Stimulated activated CD8-positive, alpha-beta memory T cell treated with anti-CD3 and anti-CD28 coated beads, Interleukin-2, amount 100 ng/mL, for 1 hour (primary cell): ENCODE measurements at places on chromosomes 16 and 17.

- DNase-seq = peak; percentile 58
Measured at GRCh38 chr17:7014995-7015958, 2.9 kb downstream of the RNASEK start.

- no peak for DNase-seq
Measured at GRCh38 chr17:31699281-31699680, 159.8 kb downstream of the COPRS start.

DNA sequence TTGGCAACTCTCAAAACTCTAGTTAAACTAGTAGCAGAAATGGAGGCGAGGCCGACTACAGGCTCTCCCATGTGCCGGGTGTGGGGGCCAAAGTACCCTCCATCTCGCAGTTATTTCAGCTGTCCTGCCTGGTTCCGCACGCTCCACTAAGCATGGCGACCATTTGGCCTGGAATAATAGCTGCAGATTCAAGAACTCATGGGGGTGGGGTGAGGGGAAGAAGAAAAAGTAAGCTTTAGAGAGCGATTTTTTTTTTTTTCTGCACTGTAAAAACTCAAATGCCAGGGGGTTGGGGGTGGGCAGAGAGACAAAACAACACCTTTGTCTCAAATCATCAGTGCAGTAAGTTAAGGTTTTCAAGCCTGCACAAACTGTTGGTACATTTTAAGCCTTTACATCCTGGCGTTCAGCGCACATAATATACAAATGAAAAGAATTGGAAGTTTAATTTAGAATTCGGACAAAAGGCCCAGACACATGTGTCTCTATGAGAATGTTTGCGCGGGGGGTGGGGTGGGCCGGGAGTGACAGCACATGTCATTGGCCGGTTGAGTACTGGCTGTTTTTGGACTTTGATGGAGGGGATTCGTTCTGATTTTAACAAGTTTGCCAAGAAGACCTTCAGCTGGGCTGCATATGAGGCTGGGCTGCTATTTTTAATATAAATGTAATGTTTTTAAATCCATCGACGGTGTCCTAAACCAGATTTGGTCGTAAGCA, 694.7 kb upstream of the SALL1 start:
- DNase-seq = no peak

- no peak for DNase-seq
Measured at GRCh38 chr17:726271-726919, 6.0 kb upstream of the TLCD3A start.

DNA sequence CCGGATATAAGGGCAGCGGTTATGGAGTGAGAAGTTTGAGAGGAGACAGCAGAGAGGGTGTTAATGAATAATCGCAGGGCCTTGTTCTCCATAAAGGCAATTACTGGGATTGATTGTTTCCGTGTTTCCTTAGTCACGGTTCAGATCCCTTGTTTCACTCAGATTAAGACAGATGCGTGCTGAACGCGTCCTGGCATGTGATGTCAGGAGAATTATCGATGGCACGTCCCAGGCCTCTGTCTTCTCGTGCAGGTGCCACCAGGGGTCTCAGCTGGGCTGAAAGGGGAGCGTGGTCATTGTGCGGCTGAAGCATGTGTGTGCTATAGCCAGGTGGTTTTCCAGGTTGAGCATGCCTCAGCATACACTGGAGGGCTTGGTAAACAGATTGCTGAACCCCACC, 142.4 kb upstream of the NOL11 start:
- no peak for DNase-seq

DNA sequence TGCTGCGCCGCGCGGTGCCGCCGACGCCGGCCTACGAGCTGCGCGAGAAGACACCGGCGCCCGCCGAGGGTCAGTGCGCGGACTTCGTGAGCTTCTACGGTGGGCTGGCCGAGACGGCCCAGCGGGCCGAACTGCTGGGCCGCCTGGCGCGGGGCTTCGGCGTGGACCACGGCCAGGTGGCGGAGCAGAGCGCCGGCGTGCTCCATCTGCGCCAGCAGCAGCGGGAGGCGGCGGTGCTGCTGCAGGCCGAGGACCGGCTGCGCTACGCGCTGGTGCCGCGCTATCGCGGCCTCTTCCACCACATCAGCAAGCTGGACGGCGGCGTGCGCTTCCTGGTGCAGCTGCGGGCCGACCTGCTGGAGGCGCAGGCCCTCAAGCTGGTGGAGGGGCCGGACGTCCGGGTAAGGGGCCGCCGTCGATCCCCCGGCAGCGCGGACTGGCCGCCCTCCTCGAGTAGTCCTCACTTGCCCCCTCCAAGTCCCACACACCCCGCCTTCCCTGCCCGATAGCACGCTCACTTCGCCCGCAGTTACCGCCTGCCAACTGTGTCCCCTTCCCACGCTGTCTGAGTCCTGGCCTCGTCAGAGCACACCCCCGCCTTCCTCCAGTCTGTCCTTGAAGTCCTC, 470 bp downstream of the MLYCD start:
- no peak for DNase-seq

DNA sequence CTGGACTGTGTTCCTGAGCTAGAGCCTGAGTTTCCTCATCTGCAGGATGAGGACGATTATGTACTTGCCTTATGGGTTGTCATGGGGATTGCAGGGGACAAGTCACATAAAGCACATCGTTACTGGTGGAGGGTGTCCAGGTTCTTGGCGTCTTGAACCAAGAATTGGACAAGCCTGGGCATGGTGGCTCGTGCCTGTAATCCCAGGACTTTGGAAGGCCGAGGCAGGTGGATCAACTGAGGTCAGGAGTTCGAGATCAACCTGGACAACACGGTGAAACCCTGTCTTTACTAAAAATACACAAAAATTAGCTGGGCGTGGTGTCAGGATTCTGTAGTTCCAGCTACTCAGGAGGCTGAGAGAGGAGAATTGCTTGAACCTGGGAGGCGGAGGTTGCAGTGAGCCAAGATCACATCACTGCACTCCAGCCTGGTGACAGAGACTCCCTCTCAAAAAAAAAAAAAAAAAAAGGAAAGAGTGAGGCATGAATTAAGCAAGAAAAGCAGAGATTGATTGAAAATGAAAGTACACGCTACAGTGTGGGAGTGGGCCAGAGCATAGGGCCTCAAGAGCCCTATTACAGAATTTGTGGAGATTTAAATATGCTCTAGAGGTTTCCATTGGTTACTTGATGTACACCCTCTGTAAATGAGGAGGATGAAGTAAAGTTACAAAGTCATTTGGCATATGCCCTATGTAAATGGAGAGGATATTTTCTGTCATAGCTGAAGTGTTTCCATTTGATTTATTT, 30.7 kb downstream of the ADGRG5 start:
- no peak for DNase-seq

GRCh38 chr16:74999219-74999608, 390 bp downstream of the ZNRF1 start:
- no peak for DNase-seq

- DNase-seq = no peak
Measured at GRCh38 chr17:63381101-63381729, 64.9 kb downstream of the CYB561 start.

DNA sequence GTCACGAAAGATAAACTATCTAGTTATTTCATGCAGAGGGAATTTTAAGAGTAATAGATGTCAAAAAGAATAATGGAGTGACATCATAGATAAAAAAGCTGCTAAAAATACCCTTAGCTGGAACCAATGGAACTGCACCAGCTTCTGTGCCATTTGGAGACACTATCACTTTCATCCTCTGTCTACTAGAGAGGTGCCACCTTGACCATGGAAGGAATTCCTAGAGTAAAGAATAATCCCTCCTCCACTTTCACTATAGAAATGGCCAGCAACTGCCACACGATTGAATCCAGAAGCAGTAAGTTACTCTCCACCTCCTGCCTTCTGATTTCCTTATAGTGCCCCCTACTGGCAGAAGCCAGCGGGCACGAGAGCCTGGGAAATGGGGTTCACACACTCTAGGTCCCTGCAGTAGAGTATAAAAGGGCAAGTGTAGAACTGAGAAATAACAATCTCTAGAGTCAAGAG, 2.8 kb upstream of the ALDH3A2 start:
- no peak for DNase-seq

DNA sequence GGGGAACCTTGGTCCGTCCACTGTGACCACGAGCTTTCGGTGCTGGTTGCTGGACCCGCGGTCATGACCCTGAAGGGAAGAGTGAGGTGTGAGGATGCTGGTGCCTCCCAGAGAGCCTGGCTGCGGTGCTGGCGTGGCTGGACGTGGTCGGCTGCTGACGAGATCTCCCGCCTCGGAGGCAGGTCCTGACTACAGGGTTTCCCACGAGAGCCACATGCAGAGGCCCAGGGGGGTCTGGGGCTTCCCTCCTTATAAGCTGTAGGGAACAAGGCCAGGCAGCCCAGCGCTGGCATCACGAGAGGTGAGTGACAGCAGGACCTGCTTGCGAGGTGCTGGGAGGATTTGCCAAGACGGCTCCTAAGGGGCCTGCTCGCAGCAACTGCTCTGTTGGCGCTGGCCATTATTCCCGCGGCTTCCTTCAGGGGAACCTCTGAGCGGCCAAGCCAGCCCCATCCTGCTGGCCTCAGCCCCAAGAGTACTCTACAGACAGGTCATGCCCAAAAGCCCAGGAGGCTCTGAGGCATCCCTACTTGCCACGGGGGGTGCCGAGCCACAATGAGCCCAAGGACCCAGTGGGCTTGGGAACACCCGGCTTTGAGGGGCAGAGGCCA, 134.8 kb downstream of the FOXL1 start:
- no peak for DNase-seq

- no peak for DNase-seq
Measured at GRCh38 chr17:17723354-17724261, 42.4 kb downstream of the RAI1 start.

DNA sequence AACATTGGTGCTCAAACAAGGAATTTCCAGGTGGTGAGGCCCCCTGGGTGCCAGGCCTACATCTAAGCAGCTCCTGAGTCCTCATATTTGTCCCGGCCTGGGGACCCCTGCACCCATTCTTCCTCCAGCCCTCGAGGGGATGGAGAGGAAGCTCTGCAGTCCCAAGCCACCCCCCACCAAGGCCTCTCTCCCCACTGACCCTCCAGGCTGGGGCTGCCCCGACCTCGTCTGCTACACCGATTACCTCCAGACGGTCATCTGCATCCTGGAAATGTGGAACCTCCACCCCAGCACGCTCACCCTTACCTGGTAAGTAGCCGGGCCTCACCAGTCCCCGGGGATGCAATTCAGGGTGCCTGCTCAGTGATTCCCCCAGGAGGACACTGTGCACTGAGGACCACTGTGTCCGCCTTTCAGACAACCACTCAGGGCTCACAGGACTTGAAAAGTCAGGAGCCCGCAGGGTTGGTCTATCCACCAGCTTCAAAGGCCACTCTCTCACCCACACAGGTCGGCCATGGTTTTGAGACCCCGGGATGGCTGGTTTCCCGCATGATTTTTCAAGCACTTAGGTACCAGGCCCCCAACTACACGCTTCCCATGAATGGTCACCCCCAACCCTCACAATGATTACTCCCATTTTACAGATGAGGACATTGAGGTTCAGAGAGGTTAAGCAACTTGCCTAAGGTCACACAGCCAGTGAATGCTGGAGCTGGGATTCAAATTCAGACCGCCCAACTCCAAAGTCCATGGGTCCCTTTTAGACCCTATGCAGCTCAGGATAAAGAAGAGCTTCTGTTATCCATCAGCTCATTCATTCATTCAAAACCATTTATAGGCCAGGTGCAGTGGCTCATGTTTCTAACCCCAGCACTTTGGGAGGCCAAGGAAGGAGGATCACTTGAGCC, 32.4 kb downstream of the IL21R start:
- no peak for DNase-seq

- DNase-seq = no peak
Measured at GRCh38 chr17:73929860-73930430, 273.5 kb upstream of the RPL38 start.

DNA sequence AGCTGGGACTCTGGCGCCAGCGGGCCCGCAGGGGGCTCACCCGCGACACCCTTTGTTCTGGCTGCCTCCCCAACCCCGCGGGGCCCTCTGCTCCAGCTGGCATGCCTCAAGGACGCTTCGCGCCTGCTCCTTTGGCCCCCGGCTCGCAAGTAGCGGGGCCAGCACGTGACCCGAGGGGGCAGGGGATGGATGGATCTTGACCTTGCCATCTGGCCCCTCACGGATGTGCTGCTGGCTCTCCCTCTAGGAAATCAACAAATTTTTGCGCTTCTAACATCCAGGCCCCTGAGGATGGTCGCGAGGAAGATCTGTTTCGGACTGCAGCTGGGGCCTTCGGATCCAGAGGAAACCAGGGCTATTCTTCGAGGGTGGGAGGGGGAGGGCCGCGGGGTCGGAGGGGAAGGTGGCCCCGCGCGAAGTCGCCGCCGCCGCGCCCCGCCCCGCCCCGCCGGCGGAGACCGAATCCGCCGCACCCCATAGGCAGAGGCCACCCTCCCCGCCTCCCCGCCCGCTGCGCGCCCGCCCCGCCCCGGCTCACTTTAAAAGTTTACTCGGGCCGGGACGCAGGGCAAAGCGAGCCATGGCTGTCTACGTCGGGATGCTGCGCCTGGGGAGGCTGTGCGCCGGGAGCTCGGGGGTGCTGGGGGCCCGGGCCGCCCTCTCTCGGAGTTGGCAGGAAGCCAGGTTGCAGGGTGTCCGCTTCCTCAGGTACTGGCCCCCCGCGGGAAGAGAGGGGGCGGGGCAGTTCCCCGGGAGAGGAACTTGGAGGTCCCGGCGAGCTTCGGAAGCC, at the start of gene ACSF2:
Gene ACSF2, plus strand, starts transcription at position 537 of the 790 bp plus-strand sequence. Its CDS starts 44 bp downstream, at position 581.
- DNase-seq = peak; percentile 48

DNA sequence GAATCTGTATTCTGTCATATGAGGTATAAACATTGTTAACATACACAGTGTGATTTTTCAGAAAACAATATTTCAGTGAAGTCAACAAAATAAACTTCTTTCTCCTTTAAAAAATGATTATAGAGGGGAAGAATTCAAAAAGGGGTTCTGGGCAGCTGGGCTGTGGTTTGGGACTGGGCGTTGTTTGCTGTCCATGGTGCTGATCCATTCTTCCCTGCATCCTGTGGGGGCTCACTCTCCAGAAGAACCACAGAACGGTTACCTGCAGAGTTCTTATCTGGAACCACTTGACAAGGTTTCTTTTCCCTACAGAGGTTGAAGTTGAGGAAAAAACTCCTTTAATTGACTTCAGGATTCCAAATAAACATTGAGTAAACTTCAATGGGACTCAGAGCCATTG, 1091.0 kb downstream of the CDH8 start:
- no peak for DNase-seq
